Activated T-cell treated with anti-CD3 and anti-CD28 coated beads, Interleukin-2, amount 50 U/mL, for 72 hours (primary cell): ENCODE measurements at places on chromosomes 2 and 18. TPM values are rescaled to one million over a fixed set of nuclear protein-coding genes. Genes with fewer than 3 reads are reported as not detected.
A peak's percentile ranks its signal among the peaks of the same experiment; 100 is the strongest.

EMILIN1 gene
- total RNA-seq: 0.36 TPM

DNA sequence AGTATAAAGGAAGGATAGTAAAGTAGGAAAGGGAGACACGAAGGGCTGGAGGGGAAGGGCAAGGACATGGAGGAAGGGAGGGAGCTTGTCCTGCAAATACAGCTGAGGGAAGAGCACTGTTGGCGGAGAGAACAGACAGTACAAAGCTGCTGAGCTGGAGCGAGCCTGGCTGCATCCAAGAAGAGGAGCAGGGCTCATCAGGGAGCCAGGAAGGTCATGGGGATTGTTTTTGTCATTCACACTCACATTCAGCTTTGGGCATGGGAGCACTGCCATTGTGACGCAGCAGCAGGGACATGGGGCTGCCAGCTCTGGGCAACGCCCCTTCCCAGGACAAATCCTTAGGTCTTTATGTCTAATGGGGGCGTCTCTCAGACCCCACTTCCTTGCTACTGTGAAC is 125.1 kb downstream of the COPS8 start:
- DNase-seq: no peak

FAM161A gene
- 9.1 TPM for total RNA-seq

GRCh38 chr2:146321175-146321574 is 1523.7 kb upstream of the ACVR2A start:
- DNase-seq: no peak

DNA sequence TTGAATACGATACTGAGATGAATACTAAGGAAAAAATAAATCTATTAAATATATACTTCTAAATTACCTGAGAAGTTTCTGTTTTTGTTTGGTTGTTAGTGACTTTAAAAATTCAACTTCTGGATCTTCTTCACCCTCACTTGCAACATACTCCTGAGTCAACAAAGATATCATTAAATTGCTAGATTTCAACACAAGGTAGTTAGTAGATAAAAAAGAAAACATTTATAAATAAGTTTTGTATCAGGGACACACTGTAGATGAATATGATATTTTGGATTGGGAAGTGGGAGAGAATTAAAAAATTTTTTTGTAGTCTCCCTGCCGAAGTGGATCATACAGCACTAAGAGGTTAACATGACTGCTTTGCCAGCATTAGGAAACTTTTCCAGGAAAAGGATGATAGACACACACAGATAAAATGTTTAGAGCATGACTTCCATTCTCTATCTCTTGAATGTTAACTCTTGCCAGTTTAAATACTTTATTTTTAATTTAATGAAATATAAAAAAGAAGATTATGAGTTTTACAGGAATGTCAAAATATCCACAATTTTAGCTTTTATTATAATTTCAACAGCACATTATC is 15.9 kb downstream of the SP9 start:
- DNase-seq: no peak

DNA sequence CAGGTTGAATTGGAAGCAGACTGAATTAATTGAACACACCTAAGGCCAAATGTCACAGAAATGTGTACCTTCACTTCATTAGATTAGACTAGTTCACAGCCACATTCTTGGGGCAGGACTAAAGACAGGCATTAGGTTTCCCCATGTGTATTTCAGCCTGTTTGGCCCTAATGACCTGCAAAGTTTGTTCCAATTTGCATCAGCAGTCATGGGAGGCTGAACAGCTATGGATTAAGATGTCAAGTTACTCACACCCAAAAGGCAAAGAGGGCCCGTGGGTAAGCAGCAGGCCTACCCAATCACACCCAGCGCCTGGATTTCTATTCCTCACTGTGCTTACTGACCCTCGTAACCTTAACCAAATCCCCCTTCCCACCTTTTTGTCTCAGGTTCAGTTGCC is 99.6 kb upstream of the RIOK3 start:
- no peak for DNase-seq

GRCh38 chr2:96396095-96396494 is 60.5 kb downstream of the NCAPH start:
- DNase-seq: no peak

KLHL14 gene
- total RNA-seq: not detected

GRCh38 chr2:48120759-48121242 is 214.5 kb upstream of the FBXO11 start:
- peak; percentile 24 for DNase-seq

DNA sequence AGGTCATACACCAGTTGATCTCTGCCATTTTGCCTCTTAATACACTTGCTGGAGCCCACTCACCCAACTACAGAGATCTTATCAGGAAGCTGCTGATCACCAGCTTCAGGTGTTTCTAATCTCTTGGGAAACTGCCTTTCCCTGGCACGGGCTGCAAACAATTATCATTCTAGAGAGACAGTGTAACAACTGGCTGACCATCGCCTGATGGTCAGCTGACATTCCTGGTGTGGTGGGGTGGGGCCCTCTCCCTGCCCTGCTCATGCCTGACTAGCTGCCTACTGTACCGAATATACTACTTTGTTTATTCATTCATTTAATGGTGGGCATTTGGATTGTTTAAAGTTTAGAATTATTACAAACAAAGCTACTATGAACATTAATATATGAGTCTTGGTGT is 311.5 kb downstream of the CBLN2 start:
- DNase-seq: no peak

SKOR2 gene
- total RNA-seq: 0.70 TPM

GAREM2 gene
- total RNA-seq: 1.9 TPM

DNA sequence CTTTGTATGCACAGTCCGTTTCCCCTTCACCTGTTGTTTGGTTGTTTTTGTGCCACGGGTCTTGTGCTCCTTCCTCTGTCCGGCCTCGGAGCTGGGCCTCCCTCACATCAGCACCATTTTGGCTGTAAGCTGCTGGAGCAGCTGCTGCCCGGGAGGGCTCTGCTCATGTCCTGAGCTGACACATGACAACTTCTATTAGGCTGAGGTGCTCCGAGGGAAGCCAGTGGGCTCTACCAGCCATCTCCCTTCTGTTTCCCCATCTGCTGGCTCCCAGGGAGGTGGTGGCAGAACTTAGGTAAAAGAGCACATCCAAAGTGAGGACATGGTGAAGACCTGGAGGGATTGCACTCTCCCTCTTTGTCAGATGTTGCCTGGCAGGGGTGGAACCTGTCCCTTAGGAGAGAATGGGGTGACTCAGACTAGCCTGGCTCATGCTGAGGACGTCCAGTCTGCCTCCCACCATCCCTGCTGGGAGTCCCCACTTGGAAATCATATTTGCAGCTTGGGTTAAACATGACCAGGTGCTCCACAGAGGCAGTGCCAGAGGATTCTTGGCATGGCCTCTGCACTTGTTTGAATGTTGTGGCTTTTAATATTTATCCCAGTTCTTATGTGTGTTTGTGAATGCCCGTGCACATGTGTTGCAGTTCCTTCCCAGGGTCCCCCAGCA is 49.8 kb upstream of the TNP1 start:
- DNase-seq: no peak

DNA sequence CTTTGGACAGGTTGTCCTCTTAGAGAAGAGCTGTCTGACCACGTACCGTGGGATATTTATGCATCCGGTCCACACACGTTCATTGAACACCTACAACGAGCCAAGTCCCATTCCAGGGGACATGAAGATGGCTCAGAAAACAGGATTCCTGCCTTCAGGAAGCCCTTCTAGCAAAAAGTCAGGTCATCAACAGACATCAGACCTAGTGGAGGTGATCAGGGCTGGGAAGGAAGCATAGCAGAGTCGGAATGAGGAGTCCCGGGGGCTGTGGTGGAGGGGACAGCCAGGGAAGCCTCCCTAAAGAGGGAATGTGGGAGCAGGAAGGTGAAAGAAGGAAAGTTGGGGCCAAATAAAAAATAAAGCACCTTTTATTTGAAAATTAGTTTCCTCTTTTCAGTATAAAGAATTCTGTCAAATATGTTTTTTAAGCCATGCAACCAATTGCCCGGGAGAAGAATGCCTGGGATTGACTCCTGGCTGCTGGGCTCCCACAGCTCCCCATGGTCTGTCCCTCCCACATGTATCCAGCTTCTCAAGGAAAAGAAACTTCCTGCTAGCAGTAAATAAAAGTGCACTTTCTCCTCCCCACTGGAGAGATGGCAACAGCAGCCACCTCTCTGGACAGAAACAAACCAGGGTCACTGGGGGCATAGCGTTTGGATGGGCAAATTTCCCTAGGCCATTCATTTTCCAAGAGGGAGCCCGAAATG is 144.8 kb downstream of the SMAD7 start:
- no peak for DNase-seq

GRCh38 chr2:171225302-171225980 is 64.7 kb upstream of the TLK1 start:
- no peak for DNase-seq

- peak; percentile 51 for DNase-seq
Measured at GRCh38 chr2:111117598-111118480, 2.9 kb upstream of the BCL2L11 start.

DNA sequence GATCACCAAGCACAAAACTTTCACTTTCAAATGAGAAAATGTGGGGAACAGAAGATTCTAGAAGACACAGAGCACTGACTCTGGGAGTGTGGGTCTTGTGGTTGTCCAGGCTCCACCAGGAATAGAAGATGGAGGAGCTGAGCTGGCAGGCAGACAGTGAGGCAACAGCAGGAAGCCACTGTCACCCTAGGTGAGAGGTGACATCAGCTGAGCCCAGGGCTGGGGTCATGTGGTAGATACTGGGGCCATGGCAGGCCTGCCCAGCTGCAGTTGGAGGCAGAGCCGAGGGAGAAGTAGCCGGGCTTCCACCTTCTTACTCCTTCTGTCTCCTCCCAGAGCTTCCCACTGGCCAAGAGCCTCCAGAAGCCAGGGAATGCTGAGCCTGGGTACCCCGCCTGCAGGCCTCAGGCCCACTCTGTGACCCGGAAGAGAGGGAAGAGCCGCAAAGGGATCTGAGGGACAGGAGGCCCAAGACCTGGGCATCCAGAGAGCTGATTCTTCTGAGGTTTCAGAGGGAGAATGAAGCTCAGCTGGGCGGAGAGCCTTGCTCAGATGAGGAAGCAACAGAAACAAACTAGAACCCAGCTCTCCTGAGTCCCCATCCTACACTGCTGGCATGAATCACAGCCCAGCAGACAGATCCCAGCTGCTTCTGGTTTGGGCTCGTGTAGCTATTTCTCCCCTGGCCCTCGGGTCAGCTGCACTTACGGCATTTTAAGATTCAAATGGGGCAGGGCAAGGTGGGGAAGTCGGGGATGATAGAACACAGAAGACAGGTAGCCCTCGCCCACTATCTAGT is 39.8 kb upstream of the ASAP2 start:
- no peak for DNase-seq

DNA sequence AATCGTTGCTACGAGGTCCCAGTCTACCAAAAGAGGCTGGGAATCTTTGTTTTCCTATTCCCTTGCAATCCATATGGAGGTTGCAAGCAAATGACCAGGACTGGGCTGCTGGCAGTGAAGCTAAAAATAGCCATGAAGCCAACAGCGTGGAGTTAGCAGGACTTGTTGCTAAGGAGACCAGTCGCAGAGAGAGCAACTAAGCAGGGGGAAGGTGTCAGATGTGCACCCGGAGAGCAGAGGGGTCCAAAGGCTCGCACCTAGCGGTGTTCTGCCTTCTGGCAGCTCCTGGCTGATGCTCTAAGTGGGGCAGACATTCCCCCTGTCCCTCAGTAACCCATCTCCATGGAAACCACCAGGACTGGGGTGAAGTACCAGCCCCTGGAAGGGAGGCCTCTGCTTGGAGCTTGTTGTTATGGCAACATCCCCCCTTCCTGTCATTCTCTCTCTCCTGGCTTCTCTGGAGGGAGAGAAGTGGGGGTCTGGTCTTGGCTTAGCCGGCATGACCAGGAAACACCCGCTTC is 84.6 kb downstream of the DNMT3A start:
- DNase-seq: no peak

- DNase-seq: peak; percentile 86
Measured at GRCh38 chr2:230658877-230659652, 53.6 kb upstream of the CAB39 start.

DNA sequence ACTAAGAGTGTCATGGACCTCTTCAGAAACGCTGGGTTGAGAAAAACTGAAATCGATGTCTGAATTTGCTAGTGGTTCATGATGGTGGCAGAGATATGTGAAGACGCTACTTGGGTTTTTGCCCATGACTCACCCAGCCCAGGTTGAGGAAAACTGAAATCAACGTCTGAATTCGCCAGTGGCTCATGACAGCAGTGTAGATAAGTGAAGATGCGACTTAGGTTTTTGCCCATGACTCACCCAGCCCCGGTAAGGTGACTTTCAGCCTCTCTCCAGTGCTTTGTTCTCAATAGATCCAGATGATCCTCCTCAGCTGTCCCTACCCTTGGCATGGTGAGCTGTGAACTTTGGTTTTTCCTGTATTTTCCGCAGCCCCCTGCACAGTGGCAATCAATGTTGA is 105.3 kb upstream of the SIX3 start:
- peak; percentile 86 for DNase-seq

- no peak for DNase-seq
Measured at GRCh38 chr18:52216109-52216508, 123.9 kb upstream of the DCC start.

- no peak for DNase-seq
Measured at GRCh38 chr2:164498836-164499235, 122.4 kb downstream of the GRB14 start.

- DNase-seq: no peak
Measured at GRCh38 chr2:3650140-3650920, 7.7 kb upstream of the ALLC start.

- DNase-seq: no peak
Measured at GRCh38 chr2:69053416-69053965, 40.5 kb downstream of the ANTXR1 start.

GRCh38 chr18:7576685-7577084 is 9.6 kb downstream of the PTPRM start:
- DNase-seq: no peak

- DNase-seq: no peak
Measured at GRCh38 chr18:63378919-63379638, 12.1 kb upstream of the KDSR start.

RNF144A gene
- total RNA-seq: 52.1 TPM

SCG2 gene
- total RNA-seq: not detected

GRCh38 chr2:71789556-71790204 is 336.3 kb downstream of the DYSF start:
- no peak for DNase-seq

GKN2 gene
- not detected for total RNA-seq

CFAP221 gene
- not detected for total RNA-seq

SERPINB11 gene
- total RNA-seq: not detected

GRCh38 chr2:215799194-215799593 is 214.2 kb downstream of the MREG start:
- DNase-seq: no peak

- no peak for DNase-seq
Measured at GRCh38 chr2:182368446-182368845, 58.4 kb downstream of the PDE1A start.

DNA sequence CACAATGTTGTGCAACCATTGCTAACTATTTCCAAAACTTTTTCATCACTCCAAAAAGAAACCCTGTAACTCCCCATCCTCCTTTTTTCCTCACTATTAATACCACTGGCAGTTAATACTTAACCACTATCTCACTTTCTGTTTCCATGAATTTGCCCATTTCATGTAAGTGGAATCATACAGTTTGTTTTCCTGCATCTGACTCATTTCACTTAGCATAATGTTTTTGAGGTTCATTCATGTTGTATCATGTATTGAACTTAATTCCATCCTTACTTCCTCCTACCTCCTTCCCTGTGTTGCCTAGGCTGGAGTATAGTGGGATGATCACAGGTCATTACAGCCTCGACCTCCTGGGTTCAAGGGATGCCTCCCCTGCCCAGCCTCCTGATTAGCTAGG is 68.3 kb downstream of the FAM117B start:
- DNase-seq: no peak
